ENCODE measurements at places on chromosomes 2 and 18.

- no peak for DNase-seq
Measured at GRCh38 chr2:226077841-226078240, 678.3 kb downstream of the NYAP2 start.

GRCh38 chr2:218033590-218034496, 31.0 kb upstream of the TNS1 start:
- no peak for DNase-seq

DNA sequence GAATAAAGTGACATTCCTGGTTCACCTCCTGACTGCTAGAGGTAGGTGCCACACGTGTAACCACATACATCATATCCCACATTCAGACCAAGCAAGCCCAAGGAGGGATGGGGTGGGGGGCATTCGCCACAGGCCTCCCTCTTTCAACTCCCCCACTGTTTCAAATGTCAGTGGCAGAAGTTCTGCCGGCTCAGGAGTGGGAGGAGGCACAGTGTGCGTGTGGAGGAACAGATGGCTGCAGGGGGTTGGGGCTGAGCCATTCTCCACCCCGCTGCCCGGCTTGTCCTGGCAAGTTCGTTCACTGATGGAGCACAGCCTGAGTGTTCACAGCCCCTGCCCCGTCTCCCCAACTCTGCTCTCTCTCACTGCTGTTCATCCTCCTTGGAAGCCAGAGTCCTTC, 75.4 kb upstream of the TANC1 start:
- DNase-seq = no peak

- DNase-seq = no peak
Measured at GRCh38 chr2:238754259-238754658, 93.6 kb upstream of the TWIST2 start.

GRCh38 chr2:15047184-15047583, 414.7 kb downstream of the LRATD1 start:
- DNase-seq = no peak

GRCh38 chr2:45606796-45607195, 4.3 kb downstream of the SRBD1 start:
- DNase-seq = no peak

- no peak for DNase-seq
Measured at GRCh38 chr2:46390036-46390435, 89.3 kb upstream of the TMEM247 start.

DNA sequence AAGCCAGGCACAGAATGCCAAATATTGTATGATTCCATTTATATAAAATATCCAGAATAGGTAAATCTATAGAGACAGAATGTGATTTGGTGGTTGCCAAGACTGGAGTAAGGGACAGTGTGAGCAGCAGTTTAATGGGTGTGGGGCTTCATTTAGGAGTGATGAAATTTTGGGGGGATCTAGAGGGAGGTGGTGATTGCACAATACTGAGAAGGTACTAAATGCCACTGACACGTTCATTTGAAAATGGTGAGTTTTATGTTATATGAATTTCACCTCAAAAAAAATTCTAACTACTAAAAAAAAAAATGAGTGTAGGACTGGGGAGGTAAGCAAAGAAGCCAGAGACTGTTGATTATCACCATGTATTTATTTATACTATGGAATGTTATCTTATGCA, 974.5 kb upstream of the ZEB2 start:
- DNase-seq = no peak

DNA sequence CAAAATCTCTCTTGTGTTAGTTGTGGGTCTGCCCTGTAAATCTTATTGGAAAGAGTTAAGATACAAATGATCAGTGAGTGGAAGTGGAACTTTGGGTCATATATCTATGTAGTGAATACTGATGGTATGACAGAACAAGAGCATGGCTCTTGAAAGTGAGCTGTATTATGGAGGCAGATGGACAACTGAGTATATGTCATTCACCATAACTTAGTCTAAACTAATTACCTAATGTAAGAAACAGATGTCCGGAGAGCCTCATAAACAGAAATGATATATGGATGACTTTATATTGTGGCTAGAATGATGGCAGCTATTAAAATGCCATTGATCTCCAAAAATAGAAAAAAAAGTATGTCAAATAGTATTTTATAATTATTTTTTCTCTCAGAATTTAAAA, 72.4 kb downstream of the FASTKD2 start:
- no peak for DNase-seq

- DNase-seq = no peak
Measured at GRCh38 chr2:238103465-238104225, 3.5 kb downstream of the ESPNL start.

DNA sequence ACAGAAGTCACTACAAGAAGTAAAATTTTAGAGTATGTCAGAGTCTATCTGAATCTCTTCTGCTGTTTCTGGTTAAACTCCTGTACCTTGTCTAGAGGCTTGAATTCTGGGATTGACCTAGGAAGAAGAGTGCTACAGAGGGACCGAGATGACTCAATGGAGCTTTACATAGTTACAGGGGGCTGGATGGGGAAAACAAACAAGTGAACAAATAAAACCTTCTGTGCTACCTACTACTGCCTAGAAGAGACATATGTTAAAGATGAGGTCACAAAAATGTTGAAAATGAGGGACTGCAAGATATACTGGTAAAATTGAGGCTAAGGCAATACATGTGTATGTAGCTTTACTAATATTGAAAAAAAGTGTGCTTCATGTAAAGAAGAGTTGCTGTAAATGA, 265.4 kb upstream of the TFPI start:
- no peak for DNase-seq

GRCh38 chr2:98484652-98485452, 40.2 kb downstream of the INPP4A start:
- DNase-seq = no peak

DNA sequence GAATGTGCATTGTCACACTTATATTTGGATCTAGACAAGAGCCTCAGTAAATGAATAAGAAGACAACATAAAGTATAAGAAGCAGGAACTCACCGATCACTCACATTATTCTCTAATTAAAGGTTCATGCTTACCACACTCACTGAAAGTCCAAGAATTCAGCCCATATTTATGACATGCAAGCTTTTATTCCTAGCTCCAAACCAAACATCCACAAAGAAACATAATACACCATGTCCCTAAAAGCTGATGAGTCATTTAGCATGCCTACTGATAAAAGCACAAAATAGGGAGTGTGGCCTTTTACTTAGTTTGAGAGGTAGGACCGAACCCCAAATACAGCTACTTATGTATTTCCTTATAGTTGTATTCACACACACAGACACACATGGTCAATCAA, 1094.6 kb upstream of the CDH2 start:
- DNase-seq = no peak

DNA sequence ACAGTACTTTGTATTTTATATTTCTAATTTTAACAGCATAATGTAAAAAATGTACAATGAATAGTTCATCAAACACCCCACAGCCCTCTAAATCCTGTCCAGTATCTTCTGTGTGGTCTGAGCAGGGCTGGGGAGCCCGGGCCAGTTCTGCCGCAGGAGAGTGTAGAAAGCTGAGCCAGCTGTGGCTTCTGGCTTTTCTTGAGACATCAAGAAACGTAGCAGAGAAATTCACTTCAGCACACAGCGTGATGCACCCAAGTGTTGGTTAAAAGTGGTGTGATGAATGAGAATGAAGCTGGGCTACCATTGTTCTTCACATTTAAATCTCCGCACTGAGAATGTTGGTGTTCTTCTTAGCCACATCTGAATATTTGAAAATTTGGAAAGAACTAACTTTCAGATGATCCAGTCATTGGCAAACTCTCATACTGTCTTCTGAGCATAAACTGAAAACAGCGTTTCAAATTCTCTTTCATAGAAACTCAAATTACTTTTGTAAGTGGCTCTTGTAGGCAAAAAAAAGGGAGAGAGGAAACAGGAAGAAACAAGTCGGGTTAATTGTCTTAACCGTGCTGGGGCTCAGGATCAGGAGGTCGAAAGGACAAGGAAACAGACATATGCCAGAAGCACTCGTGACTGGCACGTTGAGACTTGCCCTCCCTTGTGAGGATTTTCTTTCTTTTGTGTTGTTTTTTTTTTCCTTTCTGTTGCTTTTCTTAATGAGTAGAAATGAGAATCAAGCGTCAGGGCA, 23.4 kb upstream of the TMEM87B start:
- DNase-seq = no peak

GRCh38 chr2:121303531-121304263, 18.7 kb upstream of the TFCP2L1 start:
- DNase-seq = no peak

GRCh38 chr2:227826019-227826521, 12.4 kb downstream of the CCL20 start:
- no peak for DNase-seq

DNA sequence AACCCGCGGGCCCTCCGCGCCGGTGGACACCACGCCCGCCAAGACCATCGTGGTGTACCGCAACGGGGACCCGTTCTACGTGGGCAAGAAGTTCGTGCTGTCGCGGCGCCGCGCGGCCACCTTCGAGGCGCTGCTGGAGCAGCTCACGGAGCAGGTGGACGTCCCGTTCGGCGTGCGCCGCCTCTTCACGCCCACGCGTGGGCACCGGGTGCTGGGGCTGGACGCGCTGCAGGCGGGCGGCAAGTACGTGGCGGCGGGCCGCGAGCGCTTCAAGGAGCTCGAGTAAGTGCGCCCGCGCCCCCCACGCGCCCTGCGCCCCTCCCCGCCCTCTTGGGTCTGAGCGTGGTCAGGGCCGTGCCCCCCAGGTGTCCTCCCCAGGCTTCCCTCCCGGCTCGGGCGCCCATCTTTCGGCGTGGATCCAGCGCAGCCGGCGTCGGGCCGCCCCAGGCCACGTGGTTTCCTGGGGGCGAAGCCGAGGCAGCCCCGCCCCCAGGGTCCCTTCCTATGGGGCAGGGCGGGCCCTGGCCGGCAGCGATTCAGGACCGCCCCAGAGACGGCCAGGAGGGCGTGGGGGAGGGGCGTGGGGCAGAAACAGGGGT, 481 bp downstream of the DCDC2C start:
- DNase-seq = no peak

DNA sequence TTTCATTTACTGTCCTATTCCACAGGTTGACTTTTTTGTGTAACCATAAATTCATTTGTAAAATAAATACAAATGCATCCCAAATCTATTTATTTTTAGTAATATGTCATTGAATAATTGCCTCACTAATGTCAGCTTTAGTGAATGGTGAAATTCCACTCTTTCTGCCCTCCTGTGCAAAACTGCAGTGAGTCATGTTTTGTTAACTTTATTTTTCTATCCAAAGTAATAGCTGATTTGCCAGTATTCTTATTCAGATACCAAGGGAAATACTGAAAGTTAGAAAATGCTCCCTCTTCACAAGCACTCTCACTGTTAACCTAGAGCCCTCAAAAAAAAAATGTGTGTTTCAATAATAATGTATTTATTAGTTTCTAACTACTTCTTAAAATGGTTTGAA, 322.8 kb downstream of the RIT2 start:
- no peak for DNase-seq

GRCh38 chr2:78980152-78980465, 45.4 kb upstream of the REG3G start:
- no peak for DNase-seq

GRCh38 chr2:168311261-168311910, 64.0 kb upstream of the STK39 start:
- DNase-seq = no peak

DNA sequence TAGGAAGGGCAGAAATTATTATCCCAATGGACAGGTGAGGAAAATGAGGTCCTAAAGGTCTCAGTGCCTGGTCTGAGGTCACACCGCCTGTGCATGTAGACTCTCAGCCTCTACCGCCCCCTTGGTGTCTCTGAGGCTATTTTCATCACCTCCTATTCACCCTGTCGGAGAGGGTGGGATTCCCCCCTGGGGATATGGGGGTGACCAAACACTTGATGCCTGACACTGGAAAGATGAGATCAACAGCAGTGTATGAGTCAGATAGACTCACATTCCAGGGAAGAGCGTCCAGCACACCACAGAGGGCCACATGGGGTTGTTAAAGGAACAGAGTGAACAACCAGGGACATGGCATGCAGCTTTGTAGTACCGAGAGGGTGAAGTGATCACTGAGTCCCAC, 199.7 kb downstream of the SMAD2 start:
- DNase-seq = no peak

DNA sequence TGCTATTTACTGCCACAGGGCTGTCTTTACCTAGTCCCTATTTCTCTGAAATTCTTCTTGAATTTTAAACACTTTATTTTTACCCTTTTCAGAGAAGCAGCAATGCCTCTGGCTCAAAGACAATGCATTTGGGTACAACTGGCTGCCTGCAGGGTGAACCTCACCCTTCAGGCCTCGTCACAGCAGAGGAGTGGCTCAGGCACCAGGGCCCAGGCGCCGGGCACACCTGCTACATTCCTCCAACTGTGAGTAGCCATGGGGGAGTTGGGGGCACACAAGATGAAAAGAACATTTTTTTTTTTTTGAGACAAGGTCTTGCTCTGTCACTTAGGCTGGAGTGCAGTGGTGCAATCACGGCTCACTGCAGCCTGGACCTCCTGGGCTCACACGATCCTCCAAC, 74.9 kb upstream of the KCNE4 start:
- DNase-seq = no peak

DNA sequence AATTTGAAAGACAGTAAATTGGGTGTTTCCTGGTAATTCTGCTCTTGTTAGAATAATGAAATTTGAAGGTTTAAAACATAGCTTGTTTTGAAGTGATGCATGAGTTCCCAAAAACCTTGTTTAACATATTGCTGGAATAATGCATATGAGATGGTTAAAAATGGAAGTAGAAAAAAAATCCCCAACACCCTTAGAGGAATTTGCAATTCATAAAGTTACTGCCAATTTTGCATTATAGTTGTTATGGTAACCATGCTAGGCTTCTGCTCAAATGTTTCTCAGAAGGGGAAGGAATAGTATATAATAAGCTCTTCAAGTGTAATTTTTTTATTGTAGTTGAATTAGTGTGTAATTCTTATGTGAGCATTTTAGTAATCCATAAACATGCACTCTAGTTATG, 49.1 kb downstream of the FASTKD2 start:
- no peak for DNase-seq

- no peak for DNase-seq
Measured at GRCh38 chr2:54936766-54937165, 113.5 kb downstream of the RTN4 start.

GRCh38 chr2:55419233-55419678, 400 bp downstream of the CCDC88A start:
- DNase-seq = no peak

- DNase-seq = no peak
Measured at GRCh38 chr2:205020673-205021072, 475.4 kb downstream of the PARD3B start.

GRCh38 chr18:35933982-35934381, 38.5 kb upstream of the RMP24 start:
- no peak for DNase-seq

- DNase-seq = no peak
Measured at GRCh38 chr2:61233581-61233980, 71.6 kb downstream of the C2orf74 start.
